Stimulated activated CD4-positive, alpha-beta T cell treated with anti-CD3 and anti-CD28 coated beads, Interleukin-2, amount 100 ng/mL, for 4 hours (primary cell): ENCODE measurements at places on chromosomes 16 and 17.

- DNase-seq, result no peak
Observed at GRCh38 chr16:22383827-22384226, 9.4 kb upstream of the CDR2 start.

- DNase-seq, result no peak
Observed at GRCh38 chr17:30318155-30318554, 15.7 kb downstream of the TMIGD1 start.

DNA sequence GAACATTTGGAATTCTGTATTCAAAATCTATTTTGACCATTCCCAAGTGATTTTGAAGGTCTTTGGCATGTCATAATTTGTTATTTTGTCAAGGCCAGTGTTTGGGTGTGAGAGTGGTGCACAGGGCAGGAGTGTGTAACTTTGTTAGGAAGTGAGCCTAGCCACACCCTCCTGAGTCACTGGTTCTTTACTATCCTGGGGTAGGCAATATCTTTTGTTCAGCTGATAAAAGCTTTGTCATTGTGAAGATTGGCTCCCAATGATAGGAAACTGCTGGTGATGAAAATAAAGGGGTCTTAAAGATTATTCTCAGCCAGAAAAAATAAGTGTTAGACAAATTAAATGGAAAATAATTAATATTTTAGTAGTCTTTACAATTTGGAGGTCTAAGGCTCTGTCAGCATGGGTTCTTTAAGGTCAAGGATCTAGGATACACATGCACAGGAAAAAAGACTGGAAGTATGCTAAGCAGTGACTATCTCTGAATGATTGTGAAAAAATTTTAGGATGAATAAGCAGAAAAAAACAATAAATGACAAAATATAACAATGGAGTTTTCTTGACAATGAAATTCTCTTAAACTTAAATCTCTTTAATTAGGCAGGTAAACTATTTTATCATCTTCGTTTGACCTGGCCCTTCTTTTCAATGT is 5.1 kb downstream of the UBN1 start:
- DNase-seq, result no peak

DNA sequence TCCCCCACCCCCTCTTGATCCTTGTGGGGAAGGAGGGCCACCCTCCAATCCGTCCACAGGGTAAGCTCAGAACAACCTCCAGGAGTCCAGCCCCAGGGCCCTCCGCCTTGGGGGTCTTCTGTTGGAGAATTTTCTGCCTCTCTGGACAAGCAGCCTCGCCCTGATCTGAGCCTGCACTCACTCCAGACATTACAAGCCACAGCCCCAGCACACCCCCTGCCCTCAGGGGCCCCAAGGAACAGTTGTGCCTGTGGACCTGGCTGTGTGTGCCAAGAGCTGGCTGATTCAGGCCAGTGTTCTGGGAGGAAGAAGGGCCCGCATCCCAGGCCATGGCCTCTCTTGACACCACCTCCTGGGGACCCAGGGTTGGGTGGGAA is 477 bp upstream of the ARHGAP27 start:
- DNase-seq, result no peak

DNA sequence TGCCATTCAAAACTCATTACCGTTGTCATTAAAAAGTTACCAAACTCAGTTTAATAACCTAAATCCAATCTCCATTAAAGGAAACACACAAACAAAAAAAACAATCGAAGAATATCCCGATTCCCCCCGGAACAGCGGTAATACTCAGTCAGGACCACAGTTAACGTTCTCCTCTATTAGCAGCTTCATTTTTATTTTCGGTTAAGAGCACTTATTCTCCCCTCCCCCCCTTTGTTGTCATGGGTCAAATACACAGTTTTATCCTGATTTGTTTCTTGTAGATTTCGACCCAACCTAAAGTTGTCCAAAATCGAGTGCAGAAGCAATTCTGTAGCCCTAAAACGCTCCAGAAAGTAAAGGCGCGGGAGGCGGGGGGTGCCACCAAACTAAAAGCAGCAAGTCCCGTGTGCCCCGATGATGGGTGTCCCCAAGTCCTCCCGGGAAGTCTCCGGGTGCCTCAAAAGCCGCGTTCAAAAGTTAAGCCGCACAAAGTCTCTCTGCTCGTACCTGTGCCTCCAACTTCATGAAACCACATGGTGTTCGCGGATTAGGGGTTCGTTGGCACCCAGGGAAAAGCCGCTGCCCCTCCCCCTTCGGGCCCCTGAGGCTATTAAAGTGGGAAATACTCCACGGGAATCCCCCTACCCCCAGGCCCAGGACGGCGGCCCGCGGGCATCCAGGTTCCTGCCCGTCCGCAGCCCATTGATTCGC is 996 bp downstream of the SUMO2 start:
- DNase-seq, result peak; percentile 13

DNA sequence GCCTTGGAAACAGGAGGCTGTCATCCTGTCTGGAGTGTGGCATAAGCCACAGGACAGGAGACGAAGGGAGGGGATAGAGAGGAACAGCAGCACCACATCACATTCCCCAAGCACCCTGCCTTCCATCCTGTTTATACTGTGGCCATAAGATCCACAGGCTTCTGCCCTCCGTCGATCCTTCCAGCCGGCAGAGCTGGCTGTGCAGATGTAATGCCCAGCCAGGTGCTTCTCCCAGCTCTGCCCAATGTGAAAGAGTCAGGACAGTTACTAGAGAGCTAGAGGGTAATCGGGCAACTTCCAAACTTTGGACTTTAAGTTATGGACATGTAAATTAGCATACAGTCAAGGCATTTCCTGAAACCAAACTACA is 368.4 kb downstream of the SOX9 start:
- DNase-seq, result no peak

DNA sequence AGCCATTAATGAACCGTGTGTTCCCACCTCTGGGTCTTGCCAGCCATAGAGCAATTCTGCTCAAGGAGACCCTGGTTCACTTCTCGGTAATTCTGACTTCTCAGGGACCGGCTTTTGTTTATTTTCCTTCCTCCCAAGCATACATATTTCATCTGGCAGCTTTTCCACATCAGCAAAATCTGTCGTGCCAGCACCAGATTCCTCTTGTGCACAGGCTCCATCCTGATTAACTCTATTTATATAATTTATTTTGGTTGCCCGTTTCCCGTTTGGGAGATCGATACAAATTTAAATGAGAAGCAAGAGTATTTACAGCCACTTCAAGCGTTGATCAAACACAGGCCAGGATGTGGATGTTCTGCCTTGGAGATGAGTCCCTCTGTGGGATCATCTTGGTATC is 161.9 kb upstream of the XYLT1 start:
- DNase-seq, result no peak

GRCh38 chr17:7982666-7983065 is 19.7 kb upstream of the GUCY2D start:
- DNase-seq, result no peak

- no peak for DNase-seq
Observed at GRCh38 chr16:22670551-22671041, 143.4 kb upstream of the HS3ST2 start.
